ENCODE measurements at places on chromosomes 6 and 20.

GRCh38 chr20:19964289-19965265, 52.6 kb upstream of the NAA20 start:
- DNase-seq: peak; percentile 61

- DNase-seq: peak; percentile 83
These were observed 8.4 kb upstream of the ABHD12 start for GRCh38 chr20:25399037-25399430.

- DNase-seq: peak; percentile 98
These were observed 1.6 kb upstream of the HEY2 start for GRCh38 chr6:125747589-125748405.

DNA sequence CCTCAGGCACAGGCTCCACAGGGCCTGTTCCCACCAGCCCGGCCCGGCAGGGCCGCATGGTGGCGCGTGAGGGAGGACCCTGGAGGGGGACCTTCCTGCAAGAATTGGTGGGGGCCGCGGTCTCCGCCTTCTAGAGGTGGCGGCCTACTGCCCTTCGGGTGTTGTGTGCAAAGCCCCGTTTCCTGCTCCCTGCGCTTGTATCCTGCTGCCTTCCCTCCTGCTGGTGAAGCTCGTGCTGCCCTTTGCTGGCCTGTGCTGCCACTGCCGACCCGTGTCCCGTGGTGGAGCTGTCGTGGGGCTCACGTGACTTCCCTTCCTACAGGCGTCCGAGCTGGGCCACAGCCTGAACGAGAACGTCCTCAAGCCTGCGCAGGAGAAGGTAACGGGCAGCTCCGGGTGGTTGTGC, 8.4 kb upstream of the COL20A1 start:
- no peak for DNase-seq

GRCh38 chr6:23790756-23791155, 335.3 kb upstream of the NRSN1 start:
- no peak for DNase-seq

GRCh38 chr6:3251462-3252314, 7.1 kb upstream of the PSMG4 start:
- DNase-seq: peak; percentile 89

DNA sequence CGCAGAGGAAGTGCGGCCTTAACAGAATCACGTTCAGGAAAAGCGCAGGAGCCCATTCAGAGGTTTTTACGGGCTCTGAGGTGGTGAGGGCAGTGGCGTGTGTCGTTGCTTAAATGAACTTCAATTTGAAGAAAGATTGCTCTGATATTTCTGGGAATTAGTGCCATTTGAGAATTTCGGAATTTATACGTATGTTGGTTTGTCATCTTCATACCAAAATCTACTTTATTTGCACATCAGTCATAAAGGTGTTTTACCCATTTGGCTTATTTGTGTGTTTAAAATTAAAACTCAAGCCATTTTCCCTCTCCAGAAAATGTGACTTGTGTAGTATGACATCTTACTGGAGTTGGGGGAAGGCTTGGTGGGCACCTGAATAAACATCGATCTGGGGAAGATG, 48.1 kb upstream of the TULP4 start:
- DNase-seq: no peak

DNA sequence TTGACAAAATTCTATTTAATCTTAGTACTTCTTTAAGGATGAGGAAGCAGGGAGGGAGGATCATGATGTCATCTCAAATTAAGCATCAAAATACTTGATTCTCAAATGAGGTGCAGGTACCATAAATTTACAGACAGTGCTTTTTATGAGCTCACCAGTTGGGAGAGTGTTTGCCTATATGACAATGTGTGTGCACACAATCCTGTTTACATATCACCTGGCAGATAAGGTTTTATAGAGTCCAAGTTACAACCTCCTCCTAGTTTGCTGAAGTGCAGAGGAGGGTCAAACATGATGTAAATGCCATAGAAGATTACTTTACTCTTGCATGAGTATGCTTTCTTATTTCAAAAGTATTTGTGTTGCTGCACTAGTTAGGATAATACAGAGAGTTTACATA, 6.4 kb downstream of the ATXN1 start:
- DNase-seq: peak; percentile 83

DNA sequence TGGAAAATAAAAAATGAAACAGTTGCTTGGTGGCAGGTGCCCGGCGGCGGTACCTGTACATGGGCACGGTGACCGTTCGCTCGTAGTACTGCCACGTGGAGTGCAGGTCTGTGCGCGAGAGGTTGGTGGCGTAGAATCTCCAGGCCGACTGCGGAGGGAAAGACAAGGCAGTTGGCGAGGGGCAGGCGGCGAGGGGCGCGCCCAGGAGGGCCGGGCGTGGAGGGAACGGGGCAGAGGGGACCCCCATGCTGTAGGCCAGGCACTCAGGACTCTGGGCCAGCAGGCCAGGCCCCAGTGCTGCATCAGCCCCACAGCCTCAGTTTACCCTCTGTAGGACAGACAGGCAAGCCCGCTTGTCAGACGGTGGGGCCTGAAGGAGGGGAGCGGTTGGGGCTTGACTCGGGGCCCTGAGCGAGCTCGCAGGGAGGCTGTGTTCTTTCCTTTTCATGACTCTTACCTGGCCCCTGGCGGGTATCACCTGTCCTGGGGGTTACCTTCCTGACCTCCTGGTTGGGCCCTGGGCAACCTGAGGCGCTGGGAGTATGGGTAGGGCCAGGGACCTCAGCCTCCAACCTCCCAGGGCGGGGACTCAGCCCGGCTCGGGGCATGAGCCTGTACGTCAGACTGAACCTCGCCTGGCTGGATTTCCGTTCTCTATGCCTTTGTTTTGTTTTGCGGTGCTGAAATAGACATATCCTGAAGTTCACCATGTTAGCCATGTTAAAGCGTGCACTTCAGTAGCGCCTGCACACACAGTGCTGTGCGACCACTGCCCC, 38.5 kb downstream of the KCNQ2 start:
- no peak for DNase-seq

- no peak for DNase-seq
These were observed 68.2 kb downstream of the FAM217A start for GRCh38 chr6:4010689-4011090.

DNA sequence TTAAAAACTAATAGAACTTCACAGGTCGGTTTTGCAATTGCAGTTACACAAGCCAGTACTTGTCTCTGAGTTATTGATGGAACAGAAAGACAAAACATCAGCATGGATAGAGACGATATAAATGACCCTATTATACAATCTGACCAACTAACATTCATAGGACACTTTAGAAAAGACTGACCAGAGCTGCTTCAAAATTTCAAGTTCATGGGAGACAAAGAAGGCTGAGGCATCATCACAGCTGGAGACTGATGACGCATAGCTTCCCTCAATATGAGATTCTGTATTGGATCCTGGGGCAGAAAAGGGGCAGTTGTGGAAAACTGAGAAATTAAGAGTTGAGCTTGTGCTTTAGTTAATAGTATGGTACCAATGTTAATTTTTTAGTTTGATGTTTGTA, 174.0 kb downstream of the THBS2 start:
- no peak for DNase-seq

DNA sequence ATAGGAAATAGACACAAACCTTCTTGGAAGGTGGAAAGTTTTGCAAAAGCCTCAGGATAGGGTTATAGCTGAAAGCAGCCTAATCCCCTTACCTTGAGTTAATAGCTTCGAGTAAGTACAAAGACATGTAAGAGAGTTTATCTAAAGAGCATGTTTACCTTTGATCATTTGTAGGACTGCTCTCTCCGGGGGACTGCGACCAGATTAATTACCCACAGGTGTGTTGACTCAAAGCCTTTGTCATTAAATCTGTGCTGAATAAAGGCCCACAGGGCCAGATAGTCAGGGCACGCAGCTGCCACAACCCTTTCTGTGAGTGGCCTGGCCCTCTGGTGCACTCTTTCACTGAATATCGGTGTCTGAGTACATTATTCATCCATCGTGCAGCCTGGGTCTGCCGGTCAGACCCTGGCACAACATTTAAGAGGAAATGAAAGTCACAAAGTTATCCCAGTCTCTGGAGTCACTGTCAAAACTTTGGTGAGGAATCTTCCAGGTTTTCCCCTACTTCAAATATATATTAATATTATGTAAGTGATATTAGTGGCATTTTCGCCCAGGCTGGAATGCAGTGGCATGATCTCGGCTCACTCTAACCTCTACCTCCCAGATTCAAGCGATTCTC, 5.4 kb upstream of the MICA start:
- peak; percentile 5 for DNase-seq

DNA sequence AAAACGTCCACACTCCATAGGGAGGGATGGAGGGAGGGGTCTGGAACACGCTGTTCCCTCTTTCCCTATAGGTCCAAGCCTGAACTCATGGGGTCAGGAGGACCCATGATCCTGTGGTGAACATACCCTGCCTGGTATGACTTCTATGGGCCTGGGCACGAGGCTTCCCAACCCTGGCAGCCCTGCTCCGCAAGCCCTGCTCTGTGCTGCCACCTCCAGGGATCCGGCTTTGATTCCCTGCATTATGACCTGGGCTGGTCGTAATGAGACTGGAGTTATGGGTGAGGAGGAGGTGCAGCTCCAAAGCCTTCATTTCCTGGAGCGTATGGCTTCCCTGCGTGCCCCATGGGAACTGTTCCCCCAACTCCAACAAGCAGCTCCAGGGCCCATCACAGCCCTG, 54.9 kb downstream of the CDH22 start:
- DNase-seq: peak; percentile 79

GRCh38 chr20:38667417-38667956, 56.8 kb upstream of the SLC32A1 start:
- no peak for DNase-seq

GRCh38 chr20:31666258-31667042, 28.7 kb downstream of the COX4I2 start:
- DNase-seq: no peak

DNA sequence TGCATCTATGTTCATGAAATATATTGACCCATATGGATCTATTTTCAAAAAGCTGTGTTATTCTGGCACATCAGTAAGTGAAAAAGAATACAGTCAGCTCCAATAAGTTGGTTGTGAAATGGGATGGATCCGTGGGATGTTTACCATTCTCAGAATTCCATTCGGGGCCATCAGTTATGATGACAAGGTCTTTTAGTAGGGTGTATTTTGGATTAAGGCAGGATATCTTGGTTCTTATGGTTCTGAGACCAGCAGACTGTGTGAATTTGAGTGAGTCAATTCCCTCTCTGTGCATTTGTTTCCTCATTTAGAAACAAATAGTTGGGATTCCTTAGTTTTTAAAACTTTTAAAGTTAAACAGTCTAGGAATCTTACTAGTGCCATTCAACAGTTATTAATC, 287.4 kb downstream of the CD109 start:
- DNase-seq: no peak

DNA sequence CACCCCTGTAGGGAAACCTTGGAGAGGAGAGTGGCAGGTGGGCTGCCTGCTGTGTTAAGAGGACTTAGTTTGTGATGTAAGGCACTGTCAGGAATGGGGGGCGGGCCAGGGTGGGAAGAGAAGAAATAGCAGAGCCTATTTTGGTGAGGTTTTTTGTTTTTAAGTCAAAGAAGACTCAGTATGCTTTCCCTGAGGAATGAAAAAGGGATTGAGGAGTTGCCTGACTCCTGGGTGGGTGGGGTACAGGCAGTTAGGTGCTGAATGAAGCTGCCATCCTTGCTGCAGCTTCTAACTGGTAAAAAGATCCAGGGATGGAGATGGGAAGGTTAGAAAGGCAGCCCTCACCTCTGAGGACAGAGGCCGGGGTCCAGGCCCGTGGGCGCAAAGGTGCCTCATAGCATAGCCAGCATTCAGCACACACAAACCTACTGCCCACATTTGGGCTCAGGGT, 37.9 kb downstream of the PLCG1 start:
- DNase-seq: no peak

DNA sequence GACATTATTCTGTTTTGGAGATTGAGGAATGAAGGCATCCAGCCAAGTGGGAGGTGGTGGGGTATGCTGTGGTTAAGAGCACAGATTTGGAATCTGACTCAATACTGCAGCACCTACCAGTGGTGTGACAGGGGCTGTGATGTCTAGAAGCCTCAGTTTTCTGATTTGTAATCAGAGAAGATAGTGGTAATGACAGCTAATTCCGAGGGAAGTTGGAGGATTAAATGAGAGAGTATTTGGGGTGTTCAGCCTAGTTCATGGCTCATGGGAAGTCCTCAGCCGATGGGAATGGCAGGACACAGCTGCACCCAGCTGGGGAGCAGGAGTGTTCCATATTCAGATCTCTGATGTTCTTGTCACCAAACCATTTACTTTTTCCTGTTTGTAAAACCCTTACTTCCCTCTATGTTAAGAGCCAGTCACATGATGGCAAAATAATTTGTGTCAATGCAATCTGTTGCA, 9.3 kb downstream of the SLC9A8 start:
- DNase-seq: no peak

- no peak for DNase-seq
These were observed 20.4 kb downstream of the RBM39 start for GRCh38 chr20:35721621-35722020.

DNA sequence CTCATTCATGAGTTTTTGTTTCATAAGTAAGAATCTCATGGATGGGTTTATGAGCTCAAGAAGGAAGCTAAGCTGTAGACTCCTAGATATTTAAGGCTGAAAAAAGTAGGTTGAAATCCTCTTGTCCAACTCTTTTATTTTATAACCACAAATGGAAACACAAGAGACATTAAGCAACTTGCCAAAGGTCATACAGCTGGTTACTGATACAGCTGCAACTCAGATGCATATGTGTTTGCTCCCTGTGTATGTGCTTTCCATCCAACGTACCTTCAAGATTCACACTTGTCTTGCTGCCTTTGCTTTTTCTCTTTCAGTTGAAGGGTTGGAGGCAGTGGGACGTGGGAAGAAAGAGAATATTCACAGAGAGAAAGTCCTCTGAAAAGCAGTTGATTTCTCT, 153.5 kb upstream of the STMND1 start:
- no peak for DNase-seq

DNA sequence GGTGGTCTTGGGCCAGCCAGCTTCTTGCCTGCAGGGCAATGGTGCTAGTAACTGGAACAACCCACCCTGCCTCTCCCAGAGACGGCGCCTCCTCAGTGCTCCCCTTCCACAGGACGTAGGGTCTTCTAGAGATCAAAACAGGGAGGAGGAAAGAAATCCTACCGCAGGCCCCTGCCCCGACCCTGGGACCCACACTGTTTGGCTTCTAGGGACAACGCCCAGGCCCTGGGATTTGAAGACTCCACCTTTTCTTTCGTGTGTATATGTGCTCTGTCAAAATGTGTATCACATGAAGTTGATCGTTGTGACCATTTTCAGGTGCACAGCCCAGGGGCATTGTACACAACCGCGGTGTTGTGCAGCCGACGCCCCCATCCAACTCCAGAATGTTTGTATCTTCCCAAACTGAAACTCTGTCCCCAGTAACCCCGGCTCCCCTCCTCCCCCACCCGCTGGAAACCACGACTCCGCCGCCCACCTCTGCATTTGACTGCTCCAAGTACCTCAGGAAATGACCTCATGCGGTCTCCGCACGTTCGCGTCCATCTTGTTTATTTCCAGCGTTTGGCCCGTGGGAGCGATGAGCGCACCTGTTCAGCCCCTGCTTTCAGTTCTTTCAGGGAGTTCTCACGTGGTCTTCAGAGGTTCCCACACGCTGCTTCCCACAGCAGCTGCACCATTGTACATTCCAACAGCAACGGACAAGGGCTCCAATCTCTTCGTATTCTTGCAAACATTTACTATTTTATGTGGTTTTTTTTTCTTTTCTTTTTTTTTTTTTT, 3.4 kb upstream of the BHLHE23 start:
- DNase-seq: peak; percentile 41
